Hippocampal formation (tissue), 2 donors: ENCODE measurements at places on chromosomes 16 and 17.

DNA sequence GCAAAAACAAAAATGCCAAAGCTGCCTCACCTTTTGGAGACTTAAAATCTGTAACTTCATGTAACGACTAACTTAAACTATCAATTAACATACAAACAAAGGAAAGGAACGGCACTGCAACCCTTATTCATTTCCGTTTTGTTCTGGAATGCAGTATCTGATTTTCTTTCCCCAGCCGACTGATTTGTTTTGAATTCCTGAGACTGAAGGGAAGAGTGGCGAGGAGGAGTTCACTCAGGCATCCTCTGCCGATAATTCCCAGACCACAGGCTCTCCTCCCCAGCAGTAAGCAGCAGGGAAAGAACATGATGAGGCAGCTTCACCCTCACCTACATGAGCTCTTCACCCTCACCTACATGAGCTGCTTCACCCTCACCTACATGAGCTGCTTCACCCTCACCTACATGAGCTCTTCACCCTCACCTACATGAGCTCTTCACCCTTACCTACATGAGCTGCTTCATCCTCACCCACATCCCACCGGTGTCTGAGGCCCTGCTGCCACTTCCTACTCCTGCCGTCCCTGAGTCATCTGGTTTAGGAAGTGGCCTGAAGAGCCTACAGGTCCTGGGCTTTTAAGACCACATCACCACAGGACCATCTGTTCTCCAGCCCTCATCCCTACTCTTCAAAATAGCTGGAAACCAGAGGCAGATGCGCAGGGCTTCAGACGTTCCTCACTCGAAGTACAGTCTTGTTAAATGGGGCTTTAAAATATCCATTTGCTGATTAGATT lies 168.0 kb upstream of the RPH3AL start:
- DNase-seq: no peak

DNA sequence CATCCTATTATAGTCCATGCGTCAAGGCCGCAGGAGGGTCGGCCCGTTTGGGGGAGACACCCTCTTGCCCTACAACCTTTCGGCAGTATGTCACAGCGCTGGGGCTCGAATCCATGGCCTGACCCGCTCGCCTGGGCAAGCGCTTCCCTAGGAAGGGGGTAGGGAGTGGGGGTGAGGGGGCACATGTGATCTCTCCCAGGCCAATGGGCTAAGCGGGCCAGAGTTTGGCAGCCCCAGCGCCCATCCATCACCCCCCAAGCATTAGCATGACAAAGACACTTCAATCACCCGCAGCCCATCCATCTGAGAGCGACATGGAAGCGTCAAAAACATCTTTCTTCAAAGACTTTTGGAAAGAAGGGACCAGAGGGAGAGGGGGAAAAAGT lies at the start of gene HOXB1:
Gene HOXB1, minus strand, starts transcription at position 125 of the 386 bp plus-strand sequence. Its CDS starts 107 bp downstream, at position 18.
- DNase-seq: no peak

DNA sequence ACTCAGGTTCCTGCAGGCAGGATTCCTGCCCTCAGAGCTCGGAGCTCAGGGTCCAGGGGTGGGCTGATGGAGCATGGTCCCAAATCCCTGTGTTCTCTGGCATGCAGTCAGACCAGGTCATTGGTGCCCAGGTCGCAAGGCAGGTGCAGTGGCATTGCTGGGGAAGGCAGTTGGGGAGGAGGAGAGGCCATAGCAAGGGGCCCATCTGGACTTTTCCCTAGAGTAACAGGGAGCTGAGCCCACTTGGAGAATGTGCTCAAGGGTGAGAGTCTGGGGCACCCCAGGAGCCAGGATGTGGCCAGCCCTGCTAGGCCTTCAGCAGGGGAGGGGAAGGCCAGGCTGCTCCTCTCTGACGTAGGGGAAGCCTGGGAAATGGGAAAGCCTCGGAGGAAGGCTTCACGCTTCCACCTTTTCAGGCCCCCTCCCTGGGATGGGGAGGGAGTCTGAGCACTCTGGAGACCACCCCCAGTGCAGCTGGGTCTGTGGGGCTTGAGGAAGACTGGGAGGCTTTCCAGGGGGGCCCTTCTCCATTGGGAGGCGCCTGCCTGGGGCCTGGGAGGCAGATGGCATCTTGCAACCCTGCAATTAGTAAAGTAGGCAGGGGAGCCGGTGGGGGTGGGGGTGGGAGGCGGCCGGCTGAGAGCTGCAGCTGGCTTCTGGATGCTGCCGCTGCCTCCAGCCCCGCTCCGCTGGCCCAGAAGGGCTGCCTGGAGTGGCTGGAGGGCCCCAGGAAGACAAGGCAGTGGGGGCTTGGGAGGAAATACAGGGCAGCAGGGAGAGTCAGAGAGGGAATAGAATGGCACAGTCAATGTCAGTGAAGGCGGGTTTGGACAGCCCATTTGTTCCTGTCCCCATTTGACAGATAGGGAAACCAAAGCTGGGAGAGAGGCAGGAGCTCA lies 21.1 kb upstream of the DOK4 start:
- no peak for DNase-seq

GRCh38 chr17:38875477-38876075 lies 5.7 kb downstream of the LASP1 start:
- no peak for DNase-seq

DNA sequence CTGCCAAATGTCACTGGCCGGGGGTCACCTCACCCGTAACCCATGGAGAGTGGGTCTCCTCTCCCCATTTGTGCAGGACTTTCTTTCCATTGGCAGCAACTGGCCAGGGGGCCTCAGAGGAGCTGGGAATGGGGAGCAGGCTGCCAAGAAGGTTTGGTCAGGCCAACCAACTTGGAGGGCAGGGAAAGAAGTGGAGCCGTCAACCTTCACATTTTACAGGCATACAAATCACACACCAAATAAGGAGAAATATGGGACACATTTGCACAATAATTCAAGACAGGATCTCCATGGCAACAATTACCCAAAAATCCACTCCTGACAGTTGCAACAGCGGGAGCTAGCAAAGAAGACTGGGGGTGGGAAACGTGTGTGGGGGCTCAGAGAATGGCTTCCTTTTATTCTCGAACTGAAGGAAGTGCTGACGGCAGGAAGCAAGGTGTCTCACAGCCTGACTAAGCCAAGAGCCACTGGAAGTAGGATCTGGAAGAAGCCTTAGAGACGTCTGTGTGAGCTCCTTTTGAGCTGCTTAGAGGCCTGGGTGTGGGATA lies 20.9 kb downstream of the RPRML start:
- DNase-seq: no peak

- DNase-seq: no peak
Observed at GRCh38 chr16:73764321-73764720, 532.3 kb upstream of the PSMD7 start.

GRCh38 chr17:67574658-67575293 lies 143.0 kb upstream of the NOL11 start:
- no peak for DNase-seq

GRCh38 chr17:64401941-64402340 lies 11.3 kb upstream of the PECAM1 start:
- DNase-seq: no peak

DNA sequence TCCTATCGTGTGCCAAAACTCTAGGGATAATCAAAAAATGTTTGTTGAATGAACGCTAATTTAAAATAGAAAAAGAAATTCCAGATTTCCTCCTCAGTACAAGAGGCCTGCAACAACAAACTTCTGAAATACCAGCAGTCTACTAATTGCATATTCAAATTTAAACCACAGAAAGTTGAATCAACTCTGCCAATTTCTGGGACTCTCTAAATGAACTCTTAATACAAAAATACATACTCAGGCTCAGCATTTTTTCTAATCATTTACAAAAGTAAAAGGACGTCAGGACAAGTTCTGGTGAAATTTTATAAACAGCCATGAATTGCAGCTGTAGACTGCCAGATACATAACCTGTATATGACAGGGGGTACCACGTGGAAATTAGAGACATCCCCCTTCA lies 49.0 kb downstream of the KANSL1 start:
- DNase-seq: no peak

DNA sequence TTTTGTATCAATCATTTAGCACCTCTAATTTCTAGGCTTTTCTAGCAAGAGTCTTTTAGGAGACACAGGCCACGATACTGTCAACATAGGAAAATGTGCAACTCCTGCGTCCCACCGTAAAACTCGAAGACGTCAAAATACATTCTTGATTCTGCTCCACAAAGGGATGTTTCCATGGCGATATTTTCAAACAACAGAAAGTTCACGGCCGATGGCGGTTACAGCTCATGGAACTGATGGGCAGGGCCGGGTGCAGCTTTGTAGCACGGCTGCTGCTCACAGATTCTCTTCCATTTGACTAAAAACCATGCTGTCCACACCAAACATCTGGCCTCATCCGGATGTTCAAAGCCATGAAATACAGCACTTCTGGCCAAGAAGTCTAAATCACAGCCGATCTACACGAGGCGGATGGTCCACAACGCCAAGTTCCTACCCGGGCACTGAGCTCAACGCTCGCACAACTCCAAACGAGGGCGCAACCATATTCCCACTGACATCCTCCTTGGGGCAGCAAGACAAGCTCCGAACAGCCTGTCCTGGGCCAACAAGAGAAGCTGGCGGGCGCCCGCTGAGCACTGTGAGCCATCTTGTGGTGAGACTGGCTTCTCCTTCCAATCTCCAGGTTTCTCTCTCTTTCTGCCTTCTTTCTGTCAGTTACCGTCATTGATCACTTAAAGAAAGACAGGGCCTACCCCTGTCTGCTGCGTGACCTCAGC lies 79.8 kb downstream of the ZNF778 start:
- no peak for DNase-seq

DNA sequence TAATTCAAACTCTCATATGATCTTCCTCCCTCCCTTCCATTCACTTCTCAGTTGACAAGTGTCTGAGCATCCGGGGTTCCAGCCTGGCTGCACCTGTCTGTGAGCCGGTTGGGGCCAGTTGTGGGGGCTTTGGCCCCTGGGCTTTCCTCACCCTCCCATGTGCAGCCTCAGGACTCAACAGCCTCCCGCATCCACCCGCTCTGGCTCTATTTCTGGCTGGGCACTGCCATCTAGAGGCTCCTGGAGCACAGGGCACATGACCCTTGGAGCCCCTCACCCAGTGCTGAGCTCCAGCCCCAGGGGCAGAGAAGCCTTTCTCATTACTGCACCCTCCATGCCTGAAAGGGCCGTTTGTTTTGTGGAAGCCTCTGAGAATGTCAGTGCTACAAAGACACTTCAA lies 43.3 kb downstream of the HAPSTR1 start:
- no peak for DNase-seq

DNA sequence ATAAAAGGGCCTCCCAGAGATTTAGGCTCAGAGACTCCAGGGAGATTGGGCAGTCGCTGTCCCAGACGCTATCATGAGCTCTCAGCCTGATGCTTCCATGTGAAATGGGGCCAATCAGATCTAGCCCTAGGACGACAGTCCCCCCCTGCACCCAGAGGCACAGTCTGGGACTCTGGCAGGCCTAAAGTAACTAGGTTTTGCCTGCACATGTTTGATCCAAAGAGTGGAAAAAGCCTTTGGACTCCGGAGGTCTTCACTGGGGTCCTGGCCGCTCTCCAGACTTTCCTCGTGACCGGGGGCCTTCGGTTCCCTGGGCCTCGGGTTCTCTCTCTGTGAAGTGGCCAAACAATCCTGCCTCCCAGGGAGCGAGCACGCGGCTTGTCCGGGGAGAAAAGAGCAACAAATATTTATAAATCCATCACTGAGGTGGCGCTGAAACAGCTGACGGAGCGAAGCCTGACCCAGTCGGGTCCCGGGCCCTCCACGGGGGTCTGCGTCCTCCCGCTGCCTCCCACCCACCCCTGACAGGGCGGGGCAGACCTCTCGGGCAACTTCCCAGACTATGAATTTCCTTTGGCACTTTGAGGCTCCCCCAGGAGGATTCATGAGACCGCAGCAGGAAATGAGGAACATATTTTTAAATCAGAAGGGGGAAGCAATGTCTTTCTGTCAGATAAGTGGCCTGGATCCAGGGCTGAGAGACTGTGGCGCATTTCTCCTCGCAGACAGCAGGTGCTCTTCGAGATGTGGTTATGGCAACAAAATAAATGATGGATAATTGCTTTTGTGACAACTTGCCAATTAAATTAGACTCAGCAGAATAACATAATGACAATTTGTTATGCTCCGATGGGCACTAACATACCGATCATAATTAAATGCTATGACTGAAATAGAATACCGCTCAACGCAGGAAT lies 38.9 kb downstream of the MRPS23 start:
- peak; percentile 23 for DNase-seq

DNA sequence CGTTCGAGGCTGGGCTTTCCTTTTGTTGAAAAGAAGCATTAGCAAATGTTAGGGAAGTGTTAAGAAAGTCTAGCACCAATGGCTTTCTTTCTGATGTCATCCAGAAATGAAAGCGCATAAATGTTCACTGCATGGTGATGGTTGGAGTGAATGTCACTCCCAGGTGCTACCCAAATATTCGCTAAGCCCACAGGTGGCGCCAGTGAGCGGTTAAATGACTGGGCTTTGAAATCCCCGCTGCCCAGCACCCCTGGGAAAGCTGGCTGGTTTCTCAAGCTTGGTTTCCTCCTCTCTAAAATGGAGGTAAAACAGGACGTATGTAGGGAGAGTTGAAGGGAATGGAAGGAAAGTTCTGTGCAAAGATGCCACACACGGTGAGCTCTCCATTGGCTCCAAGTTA lies 104.4 kb downstream of the IRX5 start:
- DNase-seq: no peak

DNA sequence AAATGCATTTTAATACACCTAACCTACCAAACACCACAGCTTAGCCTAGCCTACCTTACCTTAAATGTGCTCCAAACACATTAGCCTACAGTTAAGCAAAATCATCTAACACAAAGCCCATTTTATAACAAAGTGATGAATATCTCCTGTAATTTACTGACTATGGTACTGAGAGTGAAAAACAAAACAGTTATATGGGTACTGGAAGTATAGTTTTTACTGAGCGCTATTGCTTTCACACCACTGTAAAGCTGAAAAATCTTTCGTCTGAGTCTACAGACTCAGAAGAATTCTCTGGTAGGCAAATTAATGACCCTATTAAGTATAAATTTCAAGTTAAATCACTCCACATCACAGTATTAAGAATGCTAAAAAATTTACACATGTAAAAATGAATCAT lies 3.5 kb downstream of the GRB2 start:
- no peak for DNase-seq

DNA sequence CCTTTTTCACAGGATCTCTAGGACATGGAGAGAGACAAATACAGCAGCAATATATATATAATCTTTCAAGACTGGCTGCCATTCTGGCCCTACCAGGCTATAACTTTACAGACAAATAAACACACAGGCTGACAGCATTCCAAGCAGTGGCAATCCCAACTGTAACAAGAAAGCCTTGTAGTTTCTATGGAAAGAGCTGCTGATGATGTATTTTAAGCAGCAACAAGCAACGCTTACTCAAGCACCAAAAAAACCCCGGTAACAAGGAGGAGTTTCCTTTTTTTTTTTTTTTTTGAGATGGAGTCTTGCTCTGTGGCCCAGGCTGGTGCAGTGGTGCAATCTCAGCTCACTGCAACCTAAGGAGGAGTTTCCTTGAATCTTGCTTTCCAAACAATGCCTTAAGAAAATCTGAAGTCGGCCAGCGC lies 23.2 kb downstream of the LSM12 start:
- DNase-seq: no peak

- DNase-seq: no peak
Observed at GRCh38 chr17:78279360-78279990, 48.0 kb downstream of the TMEM235 start.

GRCh38 chr16:79159261-79160049 lies 441.1 kb downstream of the MAF start:
- DNase-seq: no peak
